ENCODE measurements at places on chromosomes 1 and 21.

DNA sequence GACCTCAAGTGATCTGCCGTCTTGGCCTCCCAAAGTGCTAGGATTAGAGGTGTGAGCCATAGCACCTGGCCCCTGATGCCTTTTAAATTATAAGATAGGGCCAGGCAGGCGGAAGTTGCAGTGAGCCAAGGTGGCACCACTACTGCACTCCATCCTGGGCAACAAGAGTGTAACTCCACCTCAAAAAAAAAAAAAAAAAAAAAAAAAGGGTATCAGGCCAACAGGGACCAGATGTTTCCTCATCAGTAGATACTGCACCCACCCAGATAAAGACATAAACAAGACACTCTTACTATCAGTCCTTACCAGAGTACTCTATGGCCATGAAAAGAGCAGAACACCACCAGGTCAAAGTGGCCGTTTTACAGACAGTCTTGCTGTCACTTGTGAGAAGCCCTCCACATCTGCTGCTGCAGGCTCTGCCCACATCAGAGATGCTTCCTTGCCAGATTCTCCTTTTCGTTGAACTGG, 3.3 kb downstream of the C21orf58 start:
- no peak for DNase-seq

GRCh38 chr21:34644825-34645224, 24.0 kb upstream of the CLIC6 start:
- DNase-seq: no peak

DNA sequence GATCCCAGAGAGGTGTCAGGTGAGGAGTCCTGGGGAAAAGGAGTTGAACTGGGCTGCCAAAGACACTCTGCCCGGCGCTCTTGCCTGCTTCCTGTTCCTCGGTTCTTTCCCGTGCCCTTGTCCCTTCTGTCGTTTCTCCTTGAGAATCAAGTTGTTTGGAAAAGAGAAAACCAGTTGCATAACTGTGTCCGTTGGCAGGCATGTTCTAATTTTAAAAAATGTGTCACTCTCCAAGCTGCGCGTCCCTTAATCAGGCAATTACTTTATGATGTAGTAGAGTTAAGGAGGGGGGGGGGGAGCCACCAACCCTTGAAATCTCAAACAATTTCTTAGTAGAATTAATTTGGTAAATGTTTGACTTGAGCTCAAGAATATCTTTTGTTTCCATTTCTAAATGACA, 105.9 kb upstream of the IGSF21 start:
- no peak for DNase-seq

DNA sequence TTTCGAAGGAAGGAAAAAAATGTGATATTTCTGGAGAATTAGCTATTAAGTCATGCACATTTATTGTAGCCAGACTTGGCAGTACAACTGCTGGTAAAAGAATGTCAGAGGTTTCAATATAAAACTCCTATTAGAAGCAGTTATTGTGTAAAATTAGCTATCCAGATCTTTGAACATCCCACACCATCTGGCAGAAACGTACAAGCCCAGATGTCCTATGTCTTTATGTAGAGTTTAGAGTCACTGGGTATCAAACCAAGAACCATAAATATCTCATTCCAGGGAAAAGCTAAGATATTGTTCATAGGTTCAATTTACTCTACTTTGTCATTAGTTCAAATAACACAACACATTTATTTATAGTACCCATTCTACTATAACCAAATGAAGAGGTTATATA, 31.4 kb downstream of the OLFM3 start:
- DNase-seq: no peak

DNA sequence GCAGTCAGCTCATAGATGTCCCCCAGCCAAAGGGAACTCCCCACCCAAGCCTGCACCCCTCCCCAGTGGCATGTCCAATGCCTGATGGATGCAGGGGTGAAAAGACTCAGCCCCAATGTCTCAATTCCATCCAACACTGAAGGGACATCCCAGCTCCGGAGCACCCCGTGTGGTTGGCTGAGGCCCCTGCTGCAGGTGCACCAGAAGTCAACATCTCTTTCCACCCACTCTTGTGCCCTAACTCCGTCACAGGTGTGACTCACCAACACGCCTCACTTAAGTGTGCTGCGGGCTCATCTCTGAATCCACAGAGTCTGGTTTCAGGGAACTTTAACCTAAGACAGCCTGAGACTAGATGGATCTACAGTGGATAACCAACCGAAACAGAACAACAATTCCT, 40.9 kb upstream of the ZBTB18 start:
- peak; percentile 17 for DNase-seq

DNA sequence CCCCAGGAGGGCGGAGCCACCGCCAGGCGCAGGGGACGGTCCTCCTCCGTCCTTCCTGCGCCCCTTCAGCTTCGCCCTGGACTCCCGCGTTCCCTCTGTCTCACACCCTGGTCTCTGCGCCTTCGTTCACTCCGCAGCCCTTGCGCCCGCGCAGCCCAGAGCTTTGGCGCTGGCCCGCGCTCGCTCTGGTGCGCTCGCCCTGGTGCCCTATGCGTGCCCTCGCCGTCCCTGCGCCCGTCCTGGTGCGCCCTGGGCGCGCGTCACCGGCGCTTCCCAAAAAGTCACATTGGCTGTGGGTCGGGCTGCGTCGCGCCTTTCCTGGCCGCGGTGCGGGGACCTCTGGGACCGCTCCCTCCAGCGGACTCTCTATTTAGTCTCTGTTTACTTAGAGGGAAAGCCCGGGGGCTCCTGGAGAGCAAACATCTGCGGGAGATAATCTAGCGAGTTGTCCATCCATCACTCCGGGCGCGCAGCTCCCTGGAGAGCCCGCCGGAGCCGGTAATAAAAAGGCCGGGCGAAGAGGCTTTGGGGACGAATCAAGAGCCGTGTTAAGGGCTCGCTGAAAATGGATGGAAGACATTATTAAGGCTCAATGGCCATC, 178.6 kb downstream of the PRDM16 start:
- no peak for DNase-seq

GRCh38 chr1:161505686-161506085, 429 bp downstream of the FCGR2A start:
- DNase-seq: no peak

GRCh38 chr1:104991702-104992101, 1242.0 kb downstream of the AMY1C start:
- DNase-seq: no peak

DNA sequence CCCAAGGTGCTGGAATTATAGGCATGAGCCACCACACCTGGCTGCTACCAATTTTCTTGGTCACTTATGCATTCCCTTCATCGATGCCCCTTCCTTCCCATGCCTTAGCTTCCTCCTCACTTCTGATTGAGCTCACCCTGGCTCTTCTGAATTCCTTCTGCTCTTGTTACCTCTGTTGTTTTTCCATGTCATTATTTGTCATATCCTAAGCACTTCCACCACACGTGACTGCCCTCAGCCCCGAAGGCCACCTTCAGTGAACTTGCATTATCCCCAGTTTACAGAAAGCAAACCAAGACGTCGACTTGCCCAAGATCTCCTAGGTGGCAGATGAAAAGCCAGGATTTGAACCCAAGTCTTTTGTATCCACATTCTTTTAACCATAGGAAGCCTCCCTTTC, 30.7 kb downstream of the CA6 start:
- no peak for DNase-seq

DNA sequence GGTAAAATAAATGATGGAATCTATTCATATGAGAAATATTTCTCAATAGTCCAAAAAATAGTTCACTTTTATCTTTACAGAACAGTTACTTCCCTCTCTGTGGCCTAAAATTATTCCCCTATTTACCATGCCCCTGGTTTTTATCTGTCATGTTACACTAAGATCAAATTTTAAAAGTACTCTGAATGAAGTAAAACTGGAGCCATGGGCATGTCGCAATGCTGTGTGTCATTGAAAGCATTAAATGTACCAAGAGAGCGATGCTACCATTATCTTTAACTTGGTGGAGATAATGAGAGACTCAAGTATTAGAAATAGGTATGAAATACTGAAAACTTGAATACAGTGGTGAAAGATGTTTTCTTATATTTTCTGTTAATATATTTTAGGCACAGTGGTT, 146.2 kb downstream of the KCNT2 start:
- DNase-seq: no peak

GRCh38 chr1:33008051-33008914, 28.4 kb downstream of the AK2 start:
- DNase-seq: no peak

DNA sequence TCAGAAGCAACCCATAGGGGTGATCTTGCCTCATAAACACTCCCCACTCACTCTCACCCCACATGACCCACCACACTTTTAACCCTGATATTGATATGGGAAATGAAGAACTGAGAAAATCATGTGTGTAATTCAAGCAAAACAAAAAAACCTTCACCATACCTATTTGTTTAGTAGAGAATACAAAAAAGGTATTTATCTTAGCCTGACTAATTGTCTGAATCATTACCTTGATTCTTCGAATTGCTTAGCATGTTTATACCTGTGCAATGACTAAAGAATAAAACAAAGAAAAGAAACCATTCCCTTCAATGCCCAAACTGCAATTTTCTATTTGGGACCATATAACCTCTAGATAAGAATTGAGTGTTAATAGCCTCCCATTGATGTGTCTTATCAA, 1.8 kb downstream of the CLDN17 start:
- no peak for DNase-seq

DNA sequence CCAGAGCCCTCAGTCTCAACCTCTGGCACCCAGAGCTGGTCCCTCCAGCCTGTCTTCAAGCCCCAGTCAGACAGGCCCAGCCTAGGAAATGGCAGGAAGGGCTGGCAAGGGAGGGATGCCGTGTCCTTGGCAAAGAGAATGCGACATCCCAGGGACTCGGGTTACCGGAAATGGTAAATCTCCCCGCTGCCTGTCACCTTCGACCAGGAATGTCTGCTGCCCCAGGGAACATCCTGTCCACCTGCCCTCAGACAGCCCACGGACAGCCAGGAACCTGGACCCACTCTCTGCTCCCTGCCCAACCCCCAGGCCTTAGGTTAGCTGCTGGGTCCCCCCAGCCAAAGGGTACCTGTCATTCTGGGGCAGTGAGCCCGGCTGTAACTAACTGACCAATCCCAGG, 23.9 kb downstream of the HSPG2 start:
- no peak for DNase-seq

DNA sequence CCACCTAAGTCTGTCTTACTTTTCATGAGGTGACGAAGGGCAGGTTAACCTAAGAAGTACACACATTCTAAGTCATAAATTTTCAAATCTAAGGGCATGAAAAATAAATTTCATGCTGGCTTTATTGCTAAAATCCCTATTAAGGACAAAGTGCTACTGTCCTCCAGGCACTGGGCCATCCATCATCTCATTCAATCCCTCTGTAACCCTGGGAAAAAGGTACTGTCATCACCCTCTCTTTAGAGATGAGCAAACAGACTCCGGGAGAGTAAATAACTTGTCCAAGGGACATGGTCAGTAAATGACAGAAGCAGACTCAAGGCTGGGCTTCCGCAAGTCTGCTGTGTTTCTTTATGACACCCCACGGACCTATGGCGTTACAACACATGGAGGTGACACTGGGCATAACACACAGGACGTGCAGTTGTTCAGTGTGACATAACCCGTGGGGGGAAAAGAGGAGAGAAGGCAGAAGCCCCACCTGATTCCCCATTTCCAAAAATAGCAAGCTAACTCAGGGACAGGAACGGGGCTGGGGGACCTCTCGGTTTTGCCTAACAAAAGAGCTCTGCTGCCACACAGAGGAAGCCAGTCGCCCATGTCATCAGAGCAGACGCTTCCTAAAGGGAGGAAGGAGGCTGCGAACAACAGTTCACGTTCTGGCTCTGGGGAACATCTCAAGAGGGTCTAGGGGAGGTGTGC, 12.5 kb upstream of the SRM start:
- DNase-seq: no peak

- DNase-seq: peak; percentile 63
These were observed 17.8 kb upstream of the MAST2 start for GRCh38 chr1:45785583-45785982.

DNA sequence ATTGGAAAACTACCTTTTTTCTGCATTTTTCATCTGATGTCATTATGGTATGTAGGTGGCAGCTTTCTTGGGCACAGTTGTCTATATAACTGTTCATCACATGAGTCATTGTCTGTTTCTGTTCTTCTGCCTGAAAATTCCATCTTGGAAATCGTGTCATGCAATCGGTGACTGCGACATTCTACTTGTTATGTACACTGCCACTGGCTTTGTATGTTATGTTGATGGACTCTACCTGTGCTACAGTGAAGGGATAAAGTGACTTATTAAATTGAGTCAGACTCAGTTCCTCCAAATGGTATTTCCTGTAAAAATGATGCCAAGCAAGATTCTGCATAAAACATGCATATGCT, 8.6 kb downstream of the SMAP2 start:
- no peak for DNase-seq

GRCh38 chr1:30906631-30907441, 1.7 kb downstream of the SDC3 start:
- no peak for DNase-seq

GRCh38 chr1:202565890-202566602, 144.2 kb downstream of the SYT2 start:
- no peak for DNase-seq

DNA sequence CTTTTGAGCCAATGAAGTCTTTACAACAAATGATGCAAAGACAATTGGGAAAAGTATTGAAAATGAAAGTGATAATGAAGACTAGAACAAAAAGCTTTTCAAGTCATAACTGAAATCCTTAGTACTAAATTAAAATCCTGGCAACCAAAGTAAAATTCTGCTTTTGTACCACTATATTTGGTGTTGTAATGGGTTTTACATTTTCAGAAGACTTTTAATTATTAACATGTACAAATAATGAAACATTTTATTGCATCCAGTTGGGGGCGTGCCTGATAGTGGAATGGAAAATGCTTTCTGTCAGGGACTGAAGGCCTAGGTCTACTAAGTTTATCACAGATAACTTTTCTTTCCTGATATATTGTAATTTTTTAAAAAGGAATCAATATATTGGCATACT, 89.4 kb downstream of the SDCCAG8 start:
- DNase-seq: no peak

GRCh38 chr1:112889052-112889768, 66.8 kb downstream of the SLC16A1 start:
- DNase-seq: no peak

- DNase-seq: no peak
These were observed 31.6 kb downstream of the TTLL7 start for GRCh38 chr1:83967336-83967735.

DNA sequence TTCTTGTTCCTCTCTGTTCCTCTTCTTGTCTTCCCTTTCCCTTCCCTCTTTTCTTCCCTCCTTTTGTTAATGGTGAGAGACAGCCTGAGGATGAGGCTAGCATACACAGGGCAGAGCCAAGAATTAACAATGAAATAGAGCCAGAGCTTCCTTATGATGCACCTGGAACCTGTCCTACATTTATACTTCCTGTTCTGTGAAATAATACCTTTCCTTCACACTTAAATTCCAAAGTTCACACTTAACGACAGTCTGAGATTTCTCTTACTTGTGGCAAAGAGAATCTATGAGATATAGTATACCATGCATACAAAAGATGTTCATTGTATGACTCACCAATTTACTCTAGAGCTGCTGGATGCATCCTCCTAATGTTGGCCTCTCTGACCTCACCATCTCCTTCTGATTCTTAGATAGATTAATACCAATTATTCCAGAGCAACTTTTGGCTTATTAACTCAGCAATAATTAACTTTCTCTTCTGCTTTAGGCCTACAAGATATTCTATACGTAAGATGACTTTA, 30.8 kb upstream of the TSNAX start:
- DNase-seq: no peak

Data from activated CD4-positive, alpha-beta memory T cell treated with anti-CD3 and anti-CD28 coated beads, Interleukin-2, amount 10 ng/mL, durations not matched to agents 7 days and 5 days (primary cell).